Activated CD4-positive, alpha-beta T cell treated with anti-CD3 and anti-CD28 coated beads, Interleukin-2, amount 10 ng/mL, durations not matched to agents 7 days and 5 days (primary cell): ENCODE measurements at places on chromosomes 1 and 21.
A peak's percentile ranks its signal among the peaks of the same experiment; 100 is the strongest.

- H3K36me3 ChIP-seq: no peaks in the 10 kb centered on the region
- no peaks in the 10 kb centered on the region for H3K4me1 ChIP-seq
- H3K27me3 ChIP-seq: peaks cover 4% of the 10 kb centered on the region
- H3K27ac ChIP-seq: no peak overlapping the region
- no peak overlapping the region for H3K4me3 ChIP-seq
These were observed 4.1 kb downstream of the KRTAP13-4 start for GRCh38 chr21:30434033-30434631.

GRCh38 chr21:33541756-33542639 lies at the start of gene GART:
Gene GART, minus strand, starts transcription at chr21:33542117. Its CDS starts 2,802 bp downstream, at chr21:33539315.
- H3K27ac ChIP-seq: peak within 1 kb of the TSS; percentile 98
- H3K4me3 ChIP-seq: peak within 1 kb of the TSS; percentile 90
- peaks cover 41% of the 10 kb centered on the region for H3K36me3 ChIP-seq
- DNase-seq: peak; percentile 86
- peaks cover 42% of the 10 kb centered on the region for H3K4me1 ChIP-seq

- H3K4me1 ChIP-seq: peaks cover 1% of the 10 kb centered on the region
- DNase-seq: no peak
- peaks cover 7% of the 10 kb centered on the region for H3K27me3 ChIP-seq
These were observed 18.5 kb upstream of the EPHA2 start for GRCh38 chr1:16174261-16174868.

DNA sequence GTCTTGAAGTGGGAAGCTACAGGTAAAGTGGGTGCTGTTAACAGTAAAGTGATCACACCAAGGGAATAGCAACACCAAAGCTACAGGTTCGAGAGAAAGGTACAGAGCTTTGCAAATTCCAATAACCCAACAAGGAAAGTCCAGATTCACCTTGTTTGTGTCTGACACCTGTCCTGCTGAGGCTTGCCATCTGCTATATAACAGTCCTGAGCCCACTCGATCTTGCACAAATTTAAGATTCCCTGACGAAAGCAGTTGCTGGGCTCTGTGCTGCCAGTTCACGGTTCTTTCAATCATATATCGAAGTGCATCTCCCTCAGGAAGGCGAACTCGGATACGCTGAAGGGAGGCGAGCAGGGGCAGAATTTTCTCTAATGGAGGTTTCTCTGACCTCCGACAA lies 23.0 kb upstream of the SYT2 start:
- H3K27me3 ChIP-seq: no peaks in the 10 kb centered on the region
- no peak overlapping the region for H3K27ac ChIP-seq
- H3K4me1 ChIP-seq: no peaks in the 10 kb centered on the region
- no peak for DNase-seq
- peaks cover 48% of the 10 kb centered on the region for H3K36me3 ChIP-seq

- H3K27me3 ChIP-seq: no peaks in the 10 kb centered on the region
- H3K4me3 ChIP-seq: no peak overlapping the region
- DNase-seq: no peak
These were observed 34.5 kb upstream of the DPH5 start for GRCh38 chr1:101059945-101060542.

- no peak overlapping the region for H3K4me3 ChIP-seq
- H3K4me1 ChIP-seq: no peaks in the 10 kb centered on the region
- H3K36me3 ChIP-seq: no peaks in the 10 kb centered on the region
These were observed 10.0 kb upstream of the CDA start for GRCh38 chr1:20578721-20579395.

GRCh38 chr1:22635436-22635835 lies 992 bp upstream of the C1QA start:
- no peaks in the 10 kb centered on the region for H3K4me1 ChIP-seq
- H3K4me3 ChIP-seq: no peak overlapping the region
- H3K36me3 ChIP-seq: no peaks in the 10 kb centered on the region
- no peak overlapping the region for H3K27ac ChIP-seq
- DNase-seq: no peak
- peaks cover 6% of the 10 kb centered on the region for H3K27me3 ChIP-seq

DNA sequence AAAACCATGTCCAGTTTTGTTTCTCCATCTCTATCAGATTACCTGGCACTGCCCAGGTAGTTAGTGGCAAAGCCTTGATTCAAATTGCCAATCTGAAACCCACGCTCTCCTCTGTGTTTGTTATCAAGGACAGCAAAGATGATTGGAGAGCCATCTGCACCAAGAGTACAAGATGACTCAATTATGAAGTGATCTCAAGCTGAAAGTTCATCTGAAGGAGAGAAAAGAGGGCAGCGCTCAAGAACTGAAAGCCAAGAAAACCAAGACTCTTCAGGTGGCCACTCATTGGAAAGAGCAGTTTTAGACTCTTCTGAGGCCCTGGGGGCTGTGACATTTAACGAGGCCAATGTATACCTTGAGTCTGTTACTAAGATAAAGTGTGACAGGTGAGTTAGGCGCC lies 13.8 kb downstream of the RXRG start:
- DNase-seq: no peak
- H3K27me3 ChIP-seq: peaks cover 14% of the 10 kb centered on the region
- no peak overlapping the region for H3K4me3 ChIP-seq
- no peak overlapping the region for H3K27ac ChIP-seq

DNA sequence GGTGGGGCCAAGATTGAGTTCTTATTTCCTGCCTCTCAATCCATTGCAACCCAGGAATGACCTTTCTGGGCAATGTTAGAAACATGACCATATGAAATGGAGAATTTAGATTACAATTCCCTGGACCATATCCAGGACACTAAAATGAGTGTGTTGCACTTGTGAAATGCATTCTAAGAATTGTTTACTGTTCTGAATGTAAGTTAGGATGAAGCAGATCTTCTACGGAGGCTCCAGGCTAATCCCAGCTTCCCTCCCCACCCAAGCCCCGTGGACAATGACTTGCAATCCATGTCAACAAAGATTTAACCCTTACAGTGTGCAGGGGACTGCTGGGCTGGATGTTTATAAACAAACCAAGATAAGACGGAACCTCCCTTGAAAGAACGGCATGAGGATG lies 31.7 kb upstream of the HAO2 start:
- H3K27me3 ChIP-seq: peaks cover 10% of the 10 kb centered on the region
- DNase-seq: no peak
- H3K36me3 ChIP-seq: no peaks in the 10 kb centered on the region
- H3K4me1 ChIP-seq: no peaks in the 10 kb centered on the region

- H3K27ac ChIP-seq: peak overlapping the region; percentile 96
- H3K36me3 ChIP-seq: peaks cover 27% of the 10 kb centered on the region
- H3K27me3 ChIP-seq: peaks cover 27% of the 10 kb centered on the region
- DNase-seq: no peak
- H3K4me3 ChIP-seq: peak overlapping the region; percentile 74
- peaks cover 51% of the 10 kb centered on the region for H3K4me1 ChIP-seq
These were observed 911 bp downstream of the LMO4 start for GRCh38 chr1:87329526-87330056.
